Activated naive CD4-positive, alpha-beta T cell treated with anti-CD3 and anti-CD28 coated beads for 36 hours (primary cell): ENCODE measurements at places on chromosomes 12 and 14. TPM values are rescaled to one million over a fixed set of nuclear protein-coding genes. Genes with fewer than 3 reads are reported as not detected.

The PPP4R4 gene
- 13.9 TPM for total RNA-seq

The NELL2 gene
- 72.2 TPM for total RNA-seq

The NKX2-1 gene
- not detected for total RNA-seq

DNA sequence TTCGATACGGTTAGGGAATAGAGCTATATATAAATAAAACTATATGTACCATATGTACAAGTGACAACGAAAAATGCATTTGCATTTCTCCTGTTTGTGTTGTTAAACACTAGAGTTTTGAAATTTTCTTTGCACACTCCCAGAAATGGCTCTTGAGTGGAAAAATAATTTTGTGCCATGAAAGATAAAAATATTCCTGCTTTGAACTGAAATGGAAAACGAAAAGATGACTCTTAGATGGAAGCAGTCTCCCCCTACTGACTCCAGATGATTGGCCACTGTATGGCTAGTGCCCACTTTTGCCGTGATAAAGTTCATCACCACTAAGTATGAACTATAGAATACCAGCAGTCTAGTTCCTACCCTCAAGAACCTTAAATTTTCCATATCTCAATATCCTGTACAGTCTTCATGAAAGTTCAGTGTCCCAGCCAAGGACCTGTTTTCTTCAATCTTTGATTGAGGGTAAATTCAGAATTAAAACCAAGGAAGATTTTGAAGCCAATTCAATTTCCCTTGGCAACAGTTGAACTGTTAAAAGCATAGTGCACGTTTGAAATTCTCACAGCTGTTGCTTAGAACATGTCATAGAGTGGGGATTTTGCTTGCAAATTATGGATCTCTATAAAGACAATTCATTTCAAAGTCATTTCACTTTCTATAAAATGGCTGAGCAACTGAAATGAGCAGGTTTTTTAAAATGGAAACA, 1.6 kb upstream of the PPP2R5E start:
- H3K36me3 ChIP-seq = peaks cover 3% of the 10 kb centered on the region
- peak overlapping the region; percentile 19 for H3K4me3 ChIP-seq
- no peak overlapping the region for H3K27ac ChIP-seq
- H3K27me3 ChIP-seq = no peaks in the 10 kb centered on the region
- no peak for DNase-seq
- H3K4me1 ChIP-seq = peaks cover 25% of the 10 kb centered on the region

DNA sequence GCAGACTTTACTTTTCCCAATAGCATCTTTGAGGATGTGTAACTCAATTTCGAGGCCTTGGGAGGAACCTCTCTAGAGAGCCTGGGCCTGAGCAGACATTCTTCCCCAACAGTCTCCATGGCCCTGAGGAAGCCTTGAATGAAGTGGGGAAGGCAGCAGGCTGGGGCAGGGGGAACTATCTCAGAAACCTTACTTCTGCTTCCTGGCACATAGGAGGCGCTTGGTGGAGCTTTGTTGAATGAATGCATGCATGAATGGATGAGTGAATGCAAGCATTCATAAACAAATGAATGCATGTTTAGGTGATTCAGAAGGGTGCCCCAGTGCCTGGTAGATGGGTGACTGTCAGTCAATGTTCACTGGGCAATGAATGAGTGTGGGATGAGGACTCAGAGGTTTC, 58.3 kb downstream of the GALNT16 start:
- no peak overlapping the region for H3K4me3 ChIP-seq
- DNase-seq = no peak
- H3K4me1 ChIP-seq = no peaks in the 10 kb centered on the region
- no peaks in the 10 kb centered on the region for H3K27me3 ChIP-seq
- H3K36me3 ChIP-seq = no peaks in the 10 kb centered on the region

DNA sequence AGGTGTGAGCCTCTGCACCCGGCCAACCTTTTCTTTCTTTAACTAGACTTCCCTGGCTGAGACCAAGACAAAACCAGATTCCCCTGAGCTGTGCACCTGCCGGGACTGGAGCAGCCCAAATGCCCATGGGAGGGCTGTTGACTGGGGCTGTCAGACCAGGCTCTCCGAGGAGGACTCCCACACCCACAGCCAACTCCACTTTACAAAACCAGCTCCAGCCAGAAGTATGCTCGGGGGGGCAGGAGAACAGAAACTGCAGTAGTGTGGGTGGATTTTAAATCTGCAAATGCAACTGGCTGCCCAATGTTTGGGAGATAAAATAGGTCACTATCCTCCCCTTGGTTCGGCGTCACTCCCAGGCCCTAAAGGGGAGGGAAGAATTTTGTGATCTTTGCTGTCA, 78.5 kb downstream of the VCPKMT start:
- H3K4me1 ChIP-seq = peaks cover 46% of the 10 kb centered on the region
- H3K4me3 ChIP-seq = no peak overlapping the region
- no peak for DNase-seq
- H3K27me3 ChIP-seq = no peaks in the 10 kb centered on the region

GRCh38 chr14:53412819-53413675, 259.9 kb upstream of the DDHD1 start:
- no peak overlapping the region for H3K4me3 ChIP-seq
- H3K4me1 ChIP-seq = no peaks in the 10 kb centered on the region
- peak; percentile 6 for DNase-seq
- H3K27me3 ChIP-seq = no peaks in the 10 kb centered on the region
- H3K27ac ChIP-seq = no peak overlapping the region

DNA sequence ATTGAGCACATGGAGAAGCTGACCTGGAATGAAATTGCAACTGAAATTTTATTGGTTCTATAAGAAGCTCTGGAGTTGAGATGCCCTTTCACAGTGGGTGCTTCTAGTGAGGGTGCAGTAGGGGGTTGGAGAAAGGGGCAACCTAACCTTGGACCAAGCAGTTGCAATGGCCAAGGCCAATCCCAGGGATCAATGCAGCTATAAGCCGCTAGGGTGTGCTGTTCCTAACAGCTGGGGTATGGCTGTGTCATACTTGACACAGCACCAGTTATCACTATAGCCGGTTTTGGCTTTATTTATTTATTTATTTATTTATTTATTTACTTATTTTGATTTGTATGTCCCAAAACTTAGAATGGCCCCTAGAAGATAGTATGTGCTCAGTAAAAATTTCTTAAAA, 505.9 kb downstream of the FLRT2 start:
- H3K4me3 ChIP-seq = no peak overlapping the region
- H3K36me3 ChIP-seq = no peaks in the 10 kb centered on the region
- peaks cover 8% of the 10 kb centered on the region for H3K4me1 ChIP-seq

DNA sequence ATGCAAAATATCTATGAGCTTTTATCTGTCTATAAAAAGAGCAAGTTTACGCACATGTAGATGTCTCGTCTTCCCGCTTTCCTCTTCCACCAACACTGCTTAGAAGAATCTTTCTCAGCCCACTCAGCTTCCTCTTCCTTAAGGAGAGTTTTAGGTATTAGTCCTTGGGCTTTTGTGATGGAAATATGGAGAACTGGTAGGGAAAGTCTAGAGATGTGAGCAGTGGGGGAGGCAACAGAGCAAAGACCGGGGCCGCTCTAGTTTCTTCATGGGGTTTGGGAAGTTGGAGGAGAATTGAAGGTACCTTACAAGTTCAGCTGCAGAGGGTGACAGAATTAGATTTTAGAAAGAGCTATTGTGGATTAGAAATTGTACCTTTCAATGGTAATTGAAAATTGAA, 56.3 kb upstream of the CPNE8 start:
- H3K36me3 ChIP-seq = no peaks in the 10 kb centered on the region
- H3K27ac ChIP-seq = no peak overlapping the region
- H3K4me3 ChIP-seq = no peak overlapping the region

DNA sequence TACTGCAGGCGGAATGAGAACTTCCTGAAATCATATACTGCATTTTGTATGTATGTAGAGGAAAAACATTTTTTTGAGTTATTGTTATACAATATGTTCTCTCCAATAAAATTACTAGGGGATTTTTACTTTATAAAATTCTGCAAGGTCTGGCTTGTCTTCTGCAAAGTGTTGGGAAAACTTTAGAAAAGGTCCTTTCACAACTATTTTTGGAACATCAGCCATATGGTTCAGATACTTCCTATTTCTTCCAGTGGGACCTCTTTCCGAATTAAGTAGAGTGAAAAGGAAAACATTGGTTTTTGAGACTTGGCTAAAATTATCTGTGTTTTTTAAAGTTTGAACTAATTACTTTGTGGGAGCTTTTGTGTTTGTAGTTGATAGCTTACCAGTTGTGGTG, 52.7 kb downstream of the DAAM1 start:
- peaks cover 17% of the 10 kb centered on the region for H3K4me1 ChIP-seq
- H3K4me3 ChIP-seq = no peak overlapping the region
- peaks cover 3% of the 10 kb centered on the region for H3K36me3 ChIP-seq
- no peaks in the 10 kb centered on the region for H3K27me3 ChIP-seq
- H3K27ac ChIP-seq = no peak overlapping the region

DNA sequence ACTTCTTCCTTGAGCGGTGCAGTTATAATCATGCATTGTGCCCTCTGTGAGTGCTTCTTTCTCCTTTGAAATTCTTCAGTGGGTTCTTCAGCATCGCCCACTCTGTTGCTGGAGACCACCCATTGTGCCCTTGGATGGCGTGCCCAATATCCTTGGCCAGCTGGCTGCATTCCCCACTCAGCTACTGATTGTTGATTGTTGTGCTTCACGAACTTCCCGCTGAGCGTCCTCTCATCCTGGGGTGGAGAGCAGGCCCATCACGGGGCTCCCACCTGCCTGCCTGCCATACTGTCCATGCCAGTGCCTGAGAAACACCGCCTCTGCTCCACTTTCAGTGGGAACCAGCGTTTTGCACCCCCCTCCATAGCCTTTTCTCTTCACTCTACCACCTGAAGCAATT, 8.6 kb upstream of the SSTR1 start:
- H3K4me1 ChIP-seq = peaks cover 5% of the 10 kb centered on the region
- H3K27me3 ChIP-seq = no peaks in the 10 kb centered on the region
- H3K4me3 ChIP-seq = no peak overlapping the region
- no peak for DNase-seq

DNA sequence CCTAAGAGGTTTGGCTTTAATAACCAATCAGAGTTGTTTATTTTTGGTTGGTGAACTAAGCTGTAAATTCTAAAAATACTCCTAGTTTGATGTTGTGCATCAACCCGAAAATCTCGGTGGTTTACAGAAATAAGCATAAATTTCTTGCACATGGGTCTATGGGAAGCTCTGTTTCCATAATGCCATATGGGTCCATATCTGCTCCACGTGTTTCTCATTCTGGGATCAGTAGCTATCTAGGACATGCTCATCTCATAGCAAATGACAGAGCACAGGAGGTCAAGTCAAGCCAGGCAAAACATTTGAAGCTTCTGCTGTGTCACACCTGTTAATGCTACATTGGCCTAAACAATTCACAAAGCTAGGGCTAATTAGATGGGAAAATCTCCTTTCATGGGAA, 23.1 kb downstream of the NUP37 start:
- no peak for DNase-seq
- H3K36me3 ChIP-seq = peaks cover 16% of the 10 kb centered on the region
- no peaks in the 10 kb centered on the region for H3K27me3 ChIP-seq
- no peak overlapping the region for H3K4me3 ChIP-seq
- no peaks in the 10 kb centered on the region for H3K4me1 ChIP-seq
- H3K27ac ChIP-seq = no peak overlapping the region
